Activated naive CD8-positive, alpha-beta T cell treated with anti-CD3 and anti-CD28 coated beads, Interleukin-2, amount 10 ng/mL, durations not matched to agents 7 days and 5 days (primary cell): ENCODE measurements at places on chromosomes 7 and 10. TPM values are rescaled to one million over a fixed set of nuclear protein-coding genes. Genes with fewer than 3 reads are reported as not detected.
A peak's percentile ranks its signal among the peaks of the same experiment; 100 is the strongest.

Gene KBTBD2
- 45.4 TPM for total RNA-seq

Gene ANKRD22
- total RNA-seq, result not detected

Gene UPK3B
- total RNA-seq, result 2.1 TPM

DNA sequence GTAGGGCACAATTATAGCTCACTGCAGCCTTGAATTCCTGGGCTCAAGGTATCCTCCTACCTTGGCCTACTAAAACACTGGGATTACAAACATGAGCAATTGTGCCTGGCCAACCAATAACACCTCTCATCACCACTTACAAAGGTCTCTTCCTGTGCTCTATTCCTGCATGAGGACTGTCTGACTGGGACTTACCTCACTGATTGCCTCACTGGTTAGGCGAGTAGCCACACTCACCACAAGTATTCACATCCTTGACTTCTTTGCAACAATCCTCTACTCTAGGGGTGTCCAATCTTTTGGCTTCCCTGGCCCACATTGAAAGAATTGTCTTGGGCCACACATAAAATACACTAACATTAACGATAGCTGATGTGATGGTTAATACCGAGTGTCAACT, 22.6 kb upstream of the PDIA4 start:
- no peak overlapping the region for H3K27ac ChIP-seq
- H3K4me1 ChIP-seq, result peaks cover 3% of the 10 kb centered on the region
- no peaks in the 10 kb centered on the region for H3K36me3 ChIP-seq
- no peak overlapping the region for H3K4me3 ChIP-seq
- H3K27me3 ChIP-seq, result peaks cover 9% of the 10 kb centered on the region

- no peak for DNase-seq
- no peak overlapping the region for H3K4me3 ChIP-seq
- no peaks in the 10 kb centered on the region for H3K4me1 ChIP-seq
- no peaks in the 10 kb centered on the region for H3K36me3 ChIP-seq
- H3K27me3 ChIP-seq, result no peaks in the 10 kb centered on the region
- no peak overlapping the region for H3K27ac ChIP-seq
These were observed 23.8 kb downstream of the PAPOLB start for GRCh38 chr7:4837803-4838625.

DNA sequence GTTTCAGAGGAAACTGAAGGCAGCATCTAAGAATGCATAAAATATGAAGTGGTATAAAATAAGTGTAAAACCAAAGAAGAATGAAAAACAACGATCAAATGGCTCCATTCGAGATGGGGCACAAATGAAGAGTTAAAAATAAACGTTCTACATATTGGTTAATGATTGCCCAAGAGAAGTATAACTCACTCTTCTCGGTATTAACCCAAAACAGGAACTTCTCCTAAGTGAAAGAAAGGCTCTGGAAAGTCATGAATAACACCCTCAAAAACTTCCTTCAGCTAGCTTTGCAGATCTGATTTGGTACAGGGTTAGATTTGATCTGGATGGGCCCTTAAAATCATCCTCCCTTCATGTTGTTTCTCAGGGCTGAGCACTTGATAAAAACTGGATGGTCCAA, 94.3 kb upstream of the ADO start:
- peaks cover 4% of the 10 kb centered on the region for H3K36me3 ChIP-seq
- H3K4me1 ChIP-seq, result peaks cover 2% of the 10 kb centered on the region
- no peak overlapping the region for H3K4me3 ChIP-seq
- H3K27ac ChIP-seq, result no peak overlapping the region
- H3K27me3 ChIP-seq, result peaks cover 8% of the 10 kb centered on the region

DNA sequence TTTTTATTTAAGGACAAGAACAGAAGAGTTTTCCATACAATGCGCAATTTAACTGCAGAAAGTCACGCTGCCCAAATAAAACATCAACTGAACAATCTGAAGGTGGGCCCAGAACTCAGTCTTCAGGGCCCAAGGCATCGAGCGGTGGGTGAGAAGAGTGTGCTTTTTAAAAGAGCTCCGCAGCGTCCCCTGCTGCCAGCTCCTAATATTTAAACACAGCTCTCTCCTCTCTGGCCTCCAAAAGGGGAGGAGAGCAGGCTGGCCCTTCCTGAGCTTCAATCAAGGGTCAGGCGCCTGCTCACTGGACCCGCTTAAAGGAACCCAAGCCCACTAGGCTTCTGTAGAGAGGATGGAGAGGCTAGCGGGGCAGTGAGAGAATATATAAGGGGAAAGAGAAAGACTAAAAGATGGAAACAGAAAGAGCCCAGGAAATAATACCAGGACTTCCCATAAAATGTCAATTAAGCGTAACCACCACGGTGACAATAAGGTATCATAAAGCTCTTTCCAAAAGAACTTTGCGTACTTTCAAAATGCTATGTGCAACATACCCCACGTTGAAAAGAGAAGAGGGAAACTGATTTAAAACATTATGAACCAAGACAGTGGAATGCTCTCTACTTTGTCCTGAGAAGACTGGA, 2.8 kb downstream of the FAM53B start:
- H3K27ac ChIP-seq, result peak overlapping the region; percentile 54
- peaks cover 3% of the 10 kb centered on the region for H3K36me3 ChIP-seq
- peaks cover 16% of the 10 kb centered on the region for H3K27me3 ChIP-seq
- peak; percentile 76 for DNase-seq

DNA sequence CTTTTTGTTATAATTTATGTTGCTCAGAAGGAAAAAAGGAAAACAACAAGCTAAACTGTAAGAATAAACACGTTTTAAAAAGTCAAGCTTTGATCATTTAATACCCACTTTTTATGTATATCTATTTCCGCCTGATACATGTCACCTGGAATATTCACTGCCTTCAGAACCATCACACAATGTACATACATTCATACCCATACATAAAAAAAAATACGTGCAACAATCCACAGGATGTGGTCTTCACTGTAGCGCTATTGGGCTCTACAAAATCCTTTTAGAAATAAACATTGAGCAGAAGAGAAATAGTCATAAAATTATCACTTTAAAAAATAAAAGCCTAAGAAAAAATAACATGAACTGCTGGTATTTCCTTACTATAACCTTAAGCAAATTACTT, 1078.9 kb upstream of the LRRTM3 start:
- no peak overlapping the region for H3K27ac ChIP-seq
- H3K4me1 ChIP-seq, result no peaks in the 10 kb centered on the region
- H3K36me3 ChIP-seq, result no peaks in the 10 kb centered on the region

GRCh38 chr10:43227911-43228782, 38.7 kb downstream of the RASGEF1A start:
- no peaks in the 10 kb centered on the region for H3K36me3 ChIP-seq
- H3K27me3 ChIP-seq, result peaks cover 30% of the 10 kb centered on the region
- DNase-seq, result peak; percentile 54
- H3K27ac ChIP-seq, result no peak overlapping the region
- peak overlapping the region; percentile 83 for H3K4me3 ChIP-seq
- peaks cover 36% of the 10 kb centered on the region for H3K4me1 ChIP-seq
